ENCODE measurements at places on chromosomes 12 and 14.

DNA sequence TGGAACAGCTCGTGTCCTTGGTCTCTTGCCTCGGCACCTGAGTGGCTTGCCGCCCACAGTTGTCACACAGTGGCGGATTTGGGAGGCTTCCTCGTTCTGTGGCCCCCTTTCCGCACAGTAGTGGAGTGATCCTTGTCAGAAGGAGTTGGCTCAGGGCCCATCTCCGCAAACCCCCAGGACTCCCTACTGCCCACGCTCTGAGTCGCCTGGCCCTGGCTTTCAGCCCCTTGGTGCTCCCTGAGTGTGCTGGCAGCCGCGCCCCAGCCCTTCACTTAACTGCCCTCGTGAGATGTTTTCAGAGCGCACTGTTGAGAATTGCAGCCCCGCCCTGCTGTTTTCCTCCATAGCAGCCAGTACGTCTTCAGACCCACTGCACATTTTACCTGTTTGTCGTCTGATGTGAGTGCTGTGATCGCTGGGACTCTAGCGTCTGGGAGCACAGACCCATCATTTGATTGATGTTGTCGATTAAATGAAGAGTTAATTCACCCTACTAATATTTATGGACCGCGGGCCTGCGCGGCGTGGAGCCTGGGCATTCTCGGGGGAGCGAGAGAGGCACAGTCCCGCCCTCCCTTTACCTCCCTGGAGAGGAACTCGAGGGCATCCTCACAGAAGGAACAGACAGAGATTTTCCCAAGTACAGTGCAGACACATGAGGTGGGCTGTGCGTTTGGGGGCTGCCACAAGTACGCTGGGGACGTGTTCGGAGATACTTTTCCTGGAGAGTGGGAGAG lies 91.8 kb downstream of the DDX51 start:
- no peak for DNase-seq

- no peak for DNase-seq
Observed at GRCh38 chr14:56199982-56200577, 81.9 kb downstream of the PELI2 start.

- no peak for DNase-seq
Observed at GRCh38 chr14:103520657-103521437, 1.8 kb downstream of the CKB start.

- no peak for DNase-seq
Observed at GRCh38 chr12:126506426-126507182, 1441.4 kb downstream of the AACS start.

DNA sequence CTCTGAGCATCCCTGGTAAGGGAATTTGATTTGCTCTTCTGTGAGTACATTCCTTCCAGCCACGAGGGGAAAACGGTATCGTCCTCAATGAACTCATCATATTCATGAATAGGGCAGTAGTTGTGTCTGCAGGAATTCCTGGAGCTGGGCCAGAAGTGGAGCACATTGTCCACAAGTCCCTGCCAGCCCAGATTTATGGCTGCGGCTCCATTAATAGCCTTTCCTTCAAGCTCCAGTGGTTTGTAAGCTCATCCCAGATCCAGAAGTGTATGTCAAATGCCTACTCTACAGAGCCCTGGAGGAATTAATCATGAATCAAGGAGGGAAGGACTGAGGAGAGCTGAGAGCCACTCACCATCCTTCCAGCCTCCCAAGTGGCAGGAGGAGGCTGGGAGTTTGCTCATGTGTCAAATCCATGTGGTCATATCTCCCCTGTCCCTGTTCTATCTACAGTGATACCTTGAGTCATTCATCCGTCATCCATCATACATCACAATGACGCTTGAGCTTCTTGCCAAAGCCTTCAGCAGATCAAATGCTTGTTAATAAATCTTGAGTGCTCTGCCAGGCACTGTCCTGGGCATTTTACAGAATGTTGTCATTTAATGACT lies 65.5 kb downstream of the SVOP start:
- no peak for DNase-seq

DNA sequence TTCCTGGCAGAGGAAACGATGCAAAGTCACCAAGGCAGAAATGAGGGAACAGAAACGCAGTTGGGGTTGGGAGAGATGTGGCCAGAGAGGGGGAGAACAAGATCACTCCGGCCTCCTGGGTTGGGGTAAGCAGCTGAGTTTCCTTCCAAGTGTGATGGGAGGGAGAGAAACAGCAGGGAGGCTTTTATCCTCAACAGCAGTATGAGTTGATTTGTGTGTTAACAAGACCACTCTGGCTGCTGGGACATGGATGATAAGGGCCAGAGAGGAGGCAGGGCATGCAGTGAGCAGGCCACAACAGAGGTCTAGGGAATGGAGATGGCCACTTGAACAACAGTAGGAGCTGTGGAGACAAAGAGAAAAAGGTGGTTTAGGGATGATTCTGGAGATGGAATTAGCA lies 66.8 kb downstream of the GLRX5 start:
- no peak for DNase-seq

DNA sequence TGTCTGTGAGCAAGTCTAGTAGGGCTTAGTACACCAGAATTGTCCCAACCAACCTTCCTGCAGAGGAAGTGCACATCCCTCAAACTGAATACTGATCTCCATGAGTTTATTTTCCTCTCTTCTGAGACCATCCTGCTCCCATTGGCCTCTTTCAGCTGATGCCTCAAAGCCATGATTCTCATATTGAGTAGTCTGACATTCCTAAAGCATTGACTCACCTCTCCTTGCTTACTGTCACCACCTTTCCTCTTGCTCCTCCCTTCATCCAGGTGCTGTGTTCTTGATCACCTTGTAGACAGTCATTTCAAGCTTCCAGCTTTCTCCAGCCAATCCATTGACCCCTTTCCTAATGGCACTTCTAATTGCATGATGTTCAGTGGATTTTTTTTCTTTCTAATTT lies 583.7 kb upstream of the USP15 start:
- DNase-seq = no peak

- DNase-seq = no peak
Observed at GRCh38 chr14:34538871-34539406, 562 bp downstream of the EAPP start.

- DNase-seq = no peak
Observed at GRCh38 chr14:99758872-99759545, 34.2 kb upstream of the EML1 start.

DNA sequence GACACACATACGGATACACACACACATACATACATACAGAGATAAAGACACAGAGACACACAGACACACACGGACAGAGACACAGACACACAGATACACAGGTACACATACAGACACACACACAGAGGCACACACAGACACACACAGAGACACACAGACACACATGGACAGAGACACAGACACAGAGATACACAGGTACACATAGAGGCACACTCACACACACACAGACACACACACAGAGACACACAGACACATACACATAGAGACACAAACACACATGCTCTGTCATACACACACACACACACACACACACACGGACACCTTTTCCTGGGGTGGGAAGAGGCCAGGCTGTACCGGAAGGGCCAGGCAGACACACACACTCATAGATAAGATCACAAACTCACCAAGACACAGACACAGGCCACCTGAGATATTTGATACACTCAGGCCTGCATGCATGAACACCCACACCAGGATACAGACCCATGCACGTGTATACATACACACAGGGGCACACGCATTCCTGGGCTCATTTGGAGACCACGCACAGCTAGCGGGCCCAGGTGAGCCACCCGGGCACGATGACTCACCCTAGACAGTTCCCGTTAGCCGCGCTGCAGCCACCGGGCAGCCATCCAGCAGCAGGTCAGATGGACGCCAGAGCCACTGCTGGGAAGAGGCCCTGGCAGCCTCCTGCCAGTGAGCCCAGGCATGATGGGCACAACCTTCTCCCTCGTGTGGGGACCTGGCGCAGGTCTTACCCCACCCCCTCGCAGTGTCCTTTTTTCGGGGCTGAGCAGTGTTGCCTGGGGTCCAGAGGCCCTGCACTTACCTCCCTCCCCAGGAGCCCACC lies 1.8 kb upstream of the AHNAK2 start:
- no peak for DNase-seq

GRCh38 chr14:89910691-89911009 lies 43.9 kb downstream of the EFCAB11 start:
- no peak for DNase-seq

DNA sequence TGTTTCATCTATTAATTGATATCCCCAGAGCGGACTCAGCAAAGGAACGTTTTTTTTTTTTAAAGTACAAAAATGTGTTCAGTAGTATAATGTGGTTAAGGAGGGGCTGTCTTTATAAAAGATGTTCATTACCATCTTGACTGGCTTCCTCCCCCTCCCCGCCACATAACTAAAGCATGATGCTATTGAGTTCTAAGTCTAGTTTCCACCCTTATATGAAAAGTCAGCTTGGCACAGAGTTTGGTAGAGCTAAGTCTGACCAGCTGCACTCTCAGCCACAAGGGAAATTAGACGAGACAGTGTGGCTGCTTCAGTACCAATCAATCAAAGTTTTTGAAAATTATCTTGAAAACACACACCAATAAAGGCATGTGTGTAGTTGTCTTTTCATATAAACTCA lies 1.9 kb upstream of the MYBPC1 start:
- no peak for DNase-seq

- no peak for DNase-seq
Observed at GRCh38 chr14:24417832-24418491, 11.5 kb downstream of the CBLN3 start.

DNA sequence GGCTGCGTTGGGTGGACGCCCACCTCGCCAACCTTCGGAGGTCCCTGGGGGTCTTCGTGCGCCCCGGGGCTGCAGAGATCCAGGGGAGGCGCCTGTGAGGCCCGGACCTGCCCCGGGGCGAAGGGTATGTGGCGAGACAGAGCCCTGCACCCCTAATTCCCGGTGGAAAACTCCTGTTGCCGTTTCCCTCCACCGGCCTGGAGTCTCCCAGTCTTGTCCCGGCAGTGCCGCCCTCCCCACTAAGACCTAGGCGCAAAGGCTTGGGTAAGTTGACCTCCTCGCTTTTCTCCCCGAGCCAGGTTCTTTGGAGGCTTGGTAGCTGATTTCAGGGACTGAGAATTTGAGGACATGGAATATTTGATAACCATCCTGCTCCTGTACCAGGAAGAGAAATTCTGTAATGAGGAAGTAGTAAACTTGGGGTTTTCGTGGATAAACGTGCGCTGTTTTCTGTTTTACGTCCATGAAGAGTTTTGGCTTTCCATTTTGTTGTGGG lies 530 bp downstream of the APAF1 start:
- no peak for DNase-seq

GRCh38 chr14:60485598-60486251 lies at the start of gene C14orf39:
Gene C14orf39 (minus strand): TSS chr14:60486063. CDS start chr14:60485078, 985 bp downstream.
- DNase-seq = no peak

DNA sequence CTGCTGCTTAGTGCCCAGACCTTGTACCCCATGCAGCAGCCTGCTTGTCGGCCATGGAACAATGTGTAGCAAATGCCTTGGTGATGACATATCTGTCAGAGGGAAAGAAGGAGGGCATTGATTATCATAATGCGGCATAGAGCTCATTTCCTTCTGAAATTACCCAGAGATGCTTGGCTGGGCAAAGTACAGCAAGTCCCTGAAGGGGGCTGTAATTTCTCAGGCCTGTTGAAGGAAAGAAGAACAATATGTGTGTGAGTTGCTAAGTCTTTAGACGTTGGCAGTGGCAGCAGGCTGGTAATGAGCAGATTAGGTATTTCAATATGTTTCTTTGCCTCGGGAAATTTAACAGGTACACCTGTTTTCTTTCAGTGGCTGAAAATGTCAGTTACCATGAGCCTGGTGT lies 128.6 kb downstream of the CRADD start:
- DNase-seq = no peak

DNA sequence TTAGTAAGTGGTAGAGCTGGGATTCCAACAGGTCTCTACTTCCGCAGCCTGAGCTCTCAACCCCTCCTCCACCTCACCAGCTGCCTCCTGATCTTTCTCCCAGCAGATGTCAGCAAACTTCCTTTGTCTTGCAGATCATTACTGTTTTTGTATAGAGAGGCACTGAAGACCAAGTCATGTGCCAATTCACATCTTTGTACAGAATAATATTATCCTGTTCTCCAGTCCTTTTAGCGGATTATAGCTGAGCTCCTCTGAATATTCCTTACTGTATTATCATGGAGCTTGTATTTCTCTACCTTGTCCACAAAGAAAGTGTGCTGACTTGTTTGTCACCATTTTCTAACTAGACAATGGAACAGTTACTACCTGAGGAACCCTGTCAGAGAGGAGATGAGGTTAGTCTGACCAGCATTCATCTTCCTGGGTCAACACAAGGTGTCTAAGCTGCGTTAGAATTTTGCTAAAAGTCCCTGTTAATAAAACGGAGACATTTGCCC lies 142.3 kb upstream of the ARHGAP5 start:
- no peak for DNase-seq

- DNase-seq = no peak
Observed at GRCh38 chr14:29858299-29858698, 69.3 kb downstream of the PRKD1 start.

DNA sequence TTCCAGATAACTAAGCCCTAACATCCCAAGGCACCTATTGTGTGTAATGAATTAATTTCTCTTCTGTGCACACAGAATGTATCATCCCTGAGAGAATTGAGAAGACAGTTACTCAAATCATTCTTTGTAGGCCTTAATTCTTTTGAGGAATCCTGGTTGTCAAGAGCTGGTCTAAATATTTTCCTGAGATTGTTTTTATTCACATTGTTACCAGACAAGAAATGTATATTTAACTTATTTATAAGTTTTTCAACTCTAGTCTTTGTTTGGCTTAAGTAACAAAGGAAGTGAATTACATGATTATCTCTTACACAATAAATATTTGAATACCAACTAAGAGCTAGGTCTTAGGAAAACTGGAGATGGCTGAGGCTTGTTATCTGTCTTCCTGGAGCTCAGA lies 169.4 kb downstream of the DACT1 start:
- DNase-seq = no peak

DNA sequence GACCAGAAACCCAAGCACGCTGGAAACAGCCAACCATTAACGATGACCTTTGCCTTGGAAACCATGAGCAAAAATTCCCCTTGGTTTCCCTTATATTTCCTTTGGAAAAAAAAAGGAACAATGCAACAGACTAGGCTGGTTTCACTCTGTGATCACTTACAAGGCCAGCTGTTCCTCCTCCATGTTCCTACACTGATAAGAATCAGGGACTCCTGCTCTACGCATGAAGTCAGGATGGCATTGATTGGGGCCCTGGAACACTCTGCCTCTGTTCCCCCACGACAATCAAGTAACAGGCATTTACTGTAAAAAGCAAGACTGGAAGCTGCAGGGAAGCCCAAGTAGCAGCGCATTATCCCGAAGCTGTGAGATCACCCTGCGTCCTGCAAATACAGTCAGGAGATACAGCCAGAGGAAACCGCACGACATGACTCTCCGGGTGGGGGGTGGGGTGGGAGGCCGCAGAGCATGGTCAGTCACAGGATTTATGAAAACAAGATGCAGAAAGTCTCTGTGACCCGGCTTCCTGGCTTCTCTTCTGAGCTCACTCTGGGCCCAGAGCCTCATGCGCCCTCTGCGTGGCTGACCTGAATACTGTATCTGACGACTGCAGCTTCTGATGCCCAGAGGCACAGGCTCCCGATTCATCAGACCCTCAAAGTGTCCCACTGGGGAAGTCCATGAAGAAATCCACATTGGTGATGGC lies 31.1 kb downstream of the SSH1 start:
- no peak for DNase-seq

- no peak for DNase-seq
Observed at GRCh38 chr12:45708901-45709300, 20.6 kb upstream of the ARID2 start.

GRCh38 chr14:95903616-95904107 lies 27.0 kb downstream of the TUNAR start:
- no peak for DNase-seq

GRCh38 chr14:60294411-60295069 lies 45.5 kb downstream of the PPM1A start:
- DNase-seq = no peak

GRCh38 chr14:25484906-25485305 lies 435.0 kb upstream of the STXBP6 start:
- no peak for DNase-seq

GRCh38 chr14:75307700-75308379 lies 29.2 kb downstream of the FOS start:
- DNase-seq = no peak

All from activated CD8-positive, alpha-beta memory T cell treated with anti-CD3 and anti-CD28 coated beads for 1 hour (primary cell).